Colonic mucosa (tissue), 4 donors: ENCODE measurements at places on chromosomes 4 and X. TPM values are rescaled to one million over a fixed set of nuclear protein-coding genes. Genes with fewer than 3 reads are reported as not detected.

GRCh38 chr4:56659946-56660345, 21.1 kb downstream of the HOPX start:
- no peak for DNase-seq

GRCh38 chrX:38754818-38755718, 46.2 kb upstream of the MID1IP1 start:
- DNase-seq, result no peak

DNA sequence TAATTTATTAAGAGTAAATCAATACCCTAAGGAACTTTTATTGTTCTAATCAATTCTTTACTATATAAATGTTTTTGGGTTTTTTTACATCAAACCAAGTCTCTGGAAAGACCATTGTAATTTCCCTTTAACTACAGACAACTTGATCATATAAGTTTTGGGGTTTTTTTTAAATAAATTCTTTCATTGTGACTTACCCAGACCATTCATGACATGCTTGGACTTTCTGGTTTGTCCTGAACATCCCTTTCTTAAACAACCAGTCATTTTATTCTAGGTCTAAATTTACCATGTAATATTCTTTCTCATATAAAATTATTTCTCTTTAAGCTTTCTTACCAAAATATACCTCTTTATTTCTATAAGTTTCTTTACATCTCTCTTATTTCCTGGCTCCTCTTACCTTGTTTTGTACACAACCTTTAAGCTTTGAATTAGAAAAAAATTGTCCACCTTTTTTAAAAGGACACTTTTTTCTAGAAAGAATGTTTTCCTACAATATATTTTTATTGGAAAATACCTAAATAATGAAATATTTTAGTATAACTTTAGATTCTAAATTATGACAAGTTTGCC, 8.4 kb downstream of the CNGA1 start:
- no peak for DNase-seq

GRCh38 chr4:137722910-137723309, 190.6 kb upstream of the PCDH18 start:
- DNase-seq, result no peak

- peak; percentile 27 for DNase-seq
Measured at GRCh38 chr4:70183168-70183939, 12.2 kb upstream of the ODAM start.

DNA sequence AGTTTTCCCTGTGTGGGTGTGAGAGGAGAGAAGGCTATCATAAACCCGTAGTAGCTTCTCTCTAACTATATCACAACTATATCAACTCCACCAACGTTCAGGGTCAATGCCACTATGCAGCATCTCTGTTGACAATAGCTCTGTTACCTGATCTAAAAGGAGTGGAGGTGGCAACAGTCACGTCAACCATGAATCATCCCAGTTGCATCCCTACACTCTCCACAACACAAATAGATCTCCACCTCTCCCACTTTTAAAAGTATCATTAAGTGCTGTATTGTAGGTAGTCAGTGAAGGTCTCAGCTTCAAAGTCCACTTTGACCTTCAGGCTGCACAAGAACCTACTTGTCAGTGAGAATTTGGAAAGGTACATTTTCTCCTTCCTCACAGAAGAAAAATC, 600.5 kb upstream of the GRIA3 start:
- DNase-seq, result no peak

DNA sequence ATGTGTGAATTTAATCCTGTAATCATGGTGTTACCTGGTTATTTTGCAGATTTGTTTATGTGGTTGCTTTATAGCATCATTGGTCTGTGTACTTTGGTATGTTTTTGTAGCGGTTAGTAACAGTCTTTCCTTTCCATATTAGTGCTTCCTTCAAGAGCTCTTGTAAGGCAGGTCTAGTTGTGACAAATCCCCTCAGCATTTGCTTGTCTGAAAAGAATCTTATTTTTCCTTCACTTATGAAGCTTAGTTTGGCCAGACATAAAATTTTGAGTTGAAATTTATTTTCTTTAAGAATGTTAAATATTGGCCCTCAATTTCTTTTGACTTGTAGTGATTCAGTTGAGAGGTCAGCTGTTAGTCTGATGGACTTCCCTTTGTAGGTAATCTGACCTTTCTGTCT, 1096.1 kb upstream of the SLIT2 start:
- no peak for DNase-seq

DNA sequence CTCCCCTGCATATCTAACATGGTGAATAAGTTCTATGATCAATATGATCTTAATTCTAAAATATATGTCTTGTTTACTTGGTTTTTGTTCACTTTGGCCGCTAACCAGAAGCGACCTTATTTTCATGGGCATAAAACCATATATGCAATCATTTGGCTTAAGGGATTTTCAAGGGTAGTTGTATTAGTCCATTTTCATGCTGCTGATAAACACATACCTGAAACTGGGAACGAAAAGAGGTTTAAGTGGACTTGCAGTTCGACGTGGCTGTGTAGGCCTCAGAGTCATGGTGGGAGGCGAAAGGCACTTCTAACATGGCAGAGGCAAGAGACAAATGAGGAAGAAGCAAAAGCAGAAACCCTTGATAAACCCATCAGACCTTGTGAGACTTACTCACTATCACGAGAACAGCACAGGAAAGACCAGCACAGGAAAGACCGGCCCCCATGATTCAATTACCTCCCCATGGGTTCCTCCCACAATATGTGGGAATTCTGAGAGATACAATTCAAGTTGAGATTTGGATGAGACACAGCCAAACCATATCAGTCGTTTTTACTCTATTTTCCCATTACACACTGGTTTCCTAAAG, 114.3 kb upstream of the CPEB2 start:
- no peak for DNase-seq

GRCh38 chr4:74317616-74318246, 9.5 kb downstream of the EPGN start:
- no peak for DNase-seq

- no peak for DNase-seq
Measured at GRCh38 chr4:88998001-88998400, 59.0 kb downstream of the FAM13A start.

- no peak for DNase-seq
Measured at GRCh38 chr4:126375462-126376054, 1060.8 kb downstream of the FAT4 start.

DNA sequence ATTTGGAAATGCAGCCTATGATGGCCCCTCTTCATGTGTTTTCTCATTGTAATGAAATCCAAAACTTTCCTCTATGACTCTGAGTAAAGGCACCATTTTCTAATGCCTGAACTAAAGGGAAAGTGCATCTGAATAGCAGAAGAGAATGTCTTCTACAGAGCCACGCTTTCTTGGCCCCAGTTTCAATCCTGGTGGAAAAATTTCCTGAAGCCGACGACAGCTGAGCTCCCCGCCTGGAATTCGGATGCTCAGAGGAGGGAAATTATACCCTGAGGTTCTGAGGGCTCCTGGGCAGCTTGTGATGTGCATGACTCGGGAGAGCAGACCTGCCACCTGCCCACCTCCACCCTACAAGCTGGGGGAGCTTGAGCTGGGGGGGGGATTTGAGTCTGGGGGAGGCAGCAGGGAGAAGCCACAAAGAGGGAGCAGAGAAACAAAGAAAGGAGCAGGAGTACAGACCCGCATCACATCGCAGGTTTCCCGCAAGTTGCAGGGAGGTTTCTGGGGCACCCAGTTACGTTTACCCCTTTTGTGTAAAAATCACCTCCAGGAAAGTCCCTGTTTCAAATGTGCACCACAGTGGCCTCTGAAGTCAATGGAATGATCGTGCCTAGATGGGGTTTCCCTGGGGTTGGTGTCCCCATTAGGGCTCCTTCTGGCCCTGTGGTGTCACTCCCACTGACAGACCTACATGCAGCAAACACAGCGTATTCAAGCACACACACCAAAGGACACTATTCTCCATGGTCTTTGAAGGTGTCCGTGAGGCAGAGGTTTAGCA, 145.6 kb upstream of the RBPJ start:
- DNase-seq, result no peak

The OPRPN gene
- total RNA-seq, result not detected

The NOX1 gene
- 84.6 TPM for total RNA-seq

The ADRA2C gene
- total RNA-seq, result 0.69 TPM
